ENCODE measurements at places on chromosomes 3 and 15. TPM values are rescaled to one million over a fixed set of nuclear protein-coding genes. Genes with fewer than 3 reads are reported as not detected.

DNA sequence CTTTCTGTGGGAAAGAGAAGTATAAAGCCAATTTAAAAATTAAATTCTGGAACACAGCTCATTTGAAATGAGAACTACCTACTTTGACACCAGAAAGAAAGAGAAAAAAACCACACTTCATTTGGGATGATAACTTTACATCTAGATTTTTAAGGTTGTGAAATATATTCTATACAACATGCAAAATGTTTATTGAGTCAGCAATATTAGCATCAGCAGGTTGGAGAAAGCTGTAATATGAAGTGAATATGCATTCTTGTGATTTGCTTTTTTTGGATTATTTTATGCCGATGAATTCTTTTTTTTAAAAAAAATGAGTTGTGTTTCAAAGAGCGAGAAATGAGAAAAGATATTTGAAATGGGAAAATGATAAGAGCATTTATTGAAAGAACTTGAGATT lies 307.0 kb upstream of the DPPA4 start:
- no peaks in the 10 kb centered on the region for H3K27me3 ChIP-seq
- H3K36me3 ChIP-seq: no peaks in the 10 kb centered on the region
- no peaks in the 10 kb centered on the region for H3K4me1 ChIP-seq
- no peak for DNase-seq

GRCh38 chr3:36928220-36928619 lies 16.6 kb downstream of the TRANK1 start:
- no peaks in the 10 kb centered on the region for H3K36me3 ChIP-seq
- H3K27ac ChIP-seq: no peak overlapping the region
- H3K4me1 ChIP-seq: peaks cover 6% of the 10 kb centered on the region
- H3K4me3 ChIP-seq: no peak overlapping the region

DNA sequence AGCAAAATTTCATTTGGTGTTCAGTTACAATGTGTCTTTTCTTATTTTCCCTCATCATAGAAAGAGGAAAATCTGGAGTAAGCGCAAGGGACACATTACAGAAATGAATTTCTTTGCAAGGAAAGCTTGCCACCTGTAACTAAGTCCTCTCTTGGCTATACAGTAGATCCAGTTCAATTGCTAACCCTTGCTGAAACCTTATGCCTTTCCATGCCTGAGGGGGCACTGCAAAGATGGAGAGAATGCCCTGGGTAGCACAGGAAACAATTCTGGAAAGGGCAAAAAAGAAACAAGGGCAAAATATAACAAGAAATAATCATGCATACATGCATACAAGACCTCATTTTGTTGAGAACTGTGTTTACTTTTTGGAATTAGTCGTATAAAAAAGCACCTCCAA lies 4.3 kb downstream of the CADM2 start:
- peaks cover 2% of the 10 kb centered on the region for H3K36me3 ChIP-seq
- no peak overlapping the region for H3K27ac ChIP-seq
- no peak for DNase-seq
- no peak overlapping the region for H3K4me3 ChIP-seq

- H3K4me1 ChIP-seq: no peaks in the 10 kb centered on the region
- no peaks in the 10 kb centered on the region for H3K27me3 ChIP-seq
- no peak for DNase-seq
- H3K4me3 ChIP-seq: no peak overlapping the region
These were observed 13.7 kb upstream of the PTPRG start for GRCh38 chr3:61547625-61548024.

The CILP gene
- 2.6 TPM for total RNA-seq

DNA sequence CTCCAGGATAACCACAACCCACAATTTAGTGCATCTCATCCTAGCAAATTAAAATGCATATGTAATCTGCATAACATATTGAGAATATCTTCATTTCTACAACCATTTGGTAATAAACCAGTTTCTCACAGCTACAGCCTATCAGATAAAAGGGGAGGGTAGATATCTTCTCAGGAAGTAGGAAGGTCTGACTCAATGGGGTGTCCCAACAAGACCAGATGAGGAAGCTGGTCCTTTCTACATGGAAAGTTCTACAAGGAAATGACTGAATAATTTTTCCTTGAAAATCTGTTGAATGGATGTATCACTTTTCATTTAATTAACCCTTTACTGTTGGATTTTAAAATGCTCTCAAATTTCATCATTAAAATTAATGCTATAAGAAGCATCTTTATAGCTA lies 17.4 kb upstream of the TMPRSS7 start:
- no peak overlapping the region for H3K27ac ChIP-seq
- H3K36me3 ChIP-seq: no peaks in the 10 kb centered on the region
- H3K27me3 ChIP-seq: no peaks in the 10 kb centered on the region
- H3K4me1 ChIP-seq: no peaks in the 10 kb centered on the region
